ENCODE measurements at places on chromosomes 16 and 17.

GRCh38 chr17:44333371-44333770, 8.7 kb upstream of the SLC25A39 start:
- no peak for DNase-seq

DNA sequence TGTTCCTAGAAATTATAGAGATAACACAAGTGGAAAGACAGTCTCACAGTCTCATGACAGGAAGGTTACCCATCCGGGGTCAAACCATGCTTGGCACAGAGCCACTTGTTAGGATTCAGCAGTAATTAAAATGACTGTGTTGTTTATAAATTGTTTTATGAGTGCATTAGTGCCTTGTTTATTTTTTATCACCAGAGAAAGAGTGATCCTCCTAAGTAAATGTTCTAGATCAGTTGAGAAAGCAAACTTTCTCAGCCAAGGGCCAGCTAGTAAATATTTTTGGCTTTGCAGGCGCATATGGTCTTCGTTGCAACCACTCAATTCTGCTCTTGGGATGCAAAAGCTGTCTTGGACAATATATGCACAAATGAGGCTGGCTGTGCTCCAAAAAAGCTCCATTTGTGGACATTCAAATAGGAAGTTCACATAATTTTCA, 253.9 kb upstream of the CACNG5 start:
- DNase-seq, result no peak

DNA sequence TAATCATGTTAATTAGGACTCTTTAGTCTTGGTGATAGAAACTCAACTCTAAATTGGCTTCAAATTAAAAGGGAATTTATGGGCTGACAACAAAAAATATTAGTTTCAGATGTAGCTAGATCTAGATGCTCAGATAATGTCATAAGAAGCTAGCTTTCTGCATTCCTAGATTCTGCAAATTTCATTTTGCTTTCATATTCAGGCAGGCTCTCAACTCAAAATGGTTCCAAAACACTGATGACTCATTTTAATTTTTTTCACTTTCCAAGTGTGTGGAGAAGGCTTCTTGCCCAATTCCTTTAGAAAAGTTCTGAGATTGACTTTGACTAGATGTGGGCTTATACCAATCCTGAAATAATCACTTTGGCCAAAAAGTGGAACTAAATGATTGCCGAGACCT, 236.7 kb upstream of the GOT2 start:
- no peak for DNase-seq

DNA sequence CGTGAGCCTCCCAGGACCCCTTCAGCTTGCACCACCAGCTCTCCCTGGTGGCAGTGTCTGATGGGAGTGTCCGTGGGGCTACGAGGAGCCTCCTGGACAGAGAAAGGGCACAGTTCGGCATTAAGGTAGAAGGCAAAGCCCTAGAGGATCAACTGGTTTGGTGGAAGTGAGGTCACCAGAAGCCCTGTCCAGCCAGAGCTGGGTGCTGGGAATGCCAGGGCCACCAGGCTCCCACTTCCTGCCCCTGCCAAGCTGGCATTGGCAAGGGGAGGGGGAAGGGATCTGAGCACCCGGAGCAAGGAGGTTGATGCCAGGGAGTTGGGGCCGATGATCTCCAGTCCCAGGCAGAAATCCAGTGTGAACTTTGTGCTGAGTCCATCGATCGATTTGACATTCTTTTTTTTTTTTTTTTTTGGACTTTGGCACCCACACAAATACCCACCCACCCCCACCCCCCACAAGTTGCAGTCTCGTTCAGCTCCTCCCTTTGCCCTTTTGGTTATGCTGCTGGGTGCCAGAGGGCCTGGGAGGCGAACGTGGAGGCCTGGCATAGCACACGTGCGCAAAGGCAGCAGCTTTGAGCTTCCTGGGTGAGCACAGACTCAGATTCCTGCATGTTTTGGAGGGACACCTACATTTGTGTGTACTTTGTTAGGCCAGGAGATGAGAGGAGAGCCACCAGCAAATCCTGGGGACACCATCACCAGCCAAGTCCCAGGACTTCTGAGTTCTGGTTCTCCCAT, 2.1 kb downstream of the NHERF1 start:
- DNase-seq, result no peak

- no peak for DNase-seq
Measured at GRCh38 chr17:63925615-63926014, 6.5 kb downstream of the CD79B start.

Measured in cardiac muscle cell (in vitro differentiated cells and primary cell).